ENCODE measurements at places on chromosomes 12 and 14.

DNA sequence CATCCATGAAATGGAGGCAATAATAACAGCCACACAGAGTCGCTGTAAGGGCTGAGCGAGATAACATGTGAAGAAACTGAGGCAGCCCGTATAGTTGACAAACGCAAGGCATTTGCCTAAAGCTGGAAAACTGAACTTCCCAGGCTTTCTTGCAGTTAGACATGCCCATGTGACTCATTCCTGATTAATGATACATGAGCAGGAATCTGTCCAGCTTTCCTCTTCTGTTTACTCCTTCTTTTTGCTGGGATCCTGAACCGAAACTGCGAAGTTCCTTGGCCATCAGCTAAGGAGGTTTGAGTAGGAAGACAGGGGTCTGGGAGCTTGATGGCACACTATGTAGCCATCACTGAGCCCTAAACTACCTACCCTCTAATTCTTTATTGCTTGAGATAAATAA, 52.2 kb downstream of the ST8SIA1 start:
- no peak for DNase-seq

DNA sequence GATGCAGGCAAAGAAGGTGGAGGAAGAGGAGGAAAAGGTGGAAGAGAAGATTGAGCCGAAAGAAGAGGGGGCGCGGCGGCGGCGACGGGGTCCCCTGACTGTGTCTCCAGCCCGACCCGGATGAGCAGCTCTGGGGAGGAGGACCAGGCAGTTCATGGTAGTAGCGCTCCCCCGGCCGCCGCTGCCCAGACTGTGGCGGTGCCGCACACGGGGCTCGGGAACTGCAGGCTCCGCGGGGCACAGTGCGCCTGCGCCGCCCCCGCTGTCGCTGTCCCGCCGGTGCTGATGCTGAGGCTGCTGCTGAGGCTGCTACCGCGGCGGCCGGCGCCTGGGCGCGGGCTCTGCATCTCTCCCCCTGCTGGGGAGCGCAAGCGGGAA, at the start of gene KCNH5:
Gene KCNH5 (minus strand): TSS at position 225 of the 378 bp plus-strand sequence. CDS start 272 bp downstream, outside the sequence.
- DNase-seq: no peak

DNA sequence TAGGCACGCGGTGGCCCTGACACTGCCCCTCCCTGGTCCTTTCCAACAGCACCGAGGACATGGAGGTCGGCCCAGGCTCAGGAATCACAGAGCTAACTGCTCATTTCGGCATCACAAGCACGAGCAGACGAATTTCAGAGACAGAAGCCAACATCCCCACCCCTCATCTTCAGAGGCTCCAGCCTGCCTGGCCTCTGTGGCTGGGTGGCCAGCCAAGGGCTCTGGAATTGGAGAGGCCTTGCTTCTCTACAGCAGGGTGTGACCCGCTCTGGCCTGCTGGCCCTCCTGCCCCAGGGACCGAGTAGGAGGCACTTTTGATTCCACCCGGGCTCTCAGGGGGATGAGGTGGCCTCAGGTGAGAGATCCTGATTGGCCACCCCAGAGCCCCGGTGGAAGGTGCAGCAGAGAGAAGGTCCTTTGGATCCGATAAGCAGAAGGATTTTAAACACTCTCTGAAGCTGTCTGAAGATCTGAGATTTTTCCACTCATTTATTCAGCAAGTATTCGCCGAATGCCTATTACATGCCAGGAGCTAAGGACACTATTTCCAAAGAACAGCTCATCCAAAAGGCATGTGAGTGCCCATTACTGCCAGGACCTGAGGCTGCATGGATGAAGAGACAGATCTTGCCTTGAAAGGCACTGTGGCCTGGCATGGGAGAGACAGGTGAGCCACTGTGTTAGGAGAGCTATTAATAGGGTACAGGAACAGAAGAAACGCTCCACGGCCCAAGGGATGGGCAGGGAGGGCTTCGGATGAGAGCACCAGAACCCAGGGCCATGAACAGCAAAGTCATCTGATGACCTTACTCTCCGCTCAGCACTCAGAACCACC, 10.2 kb downstream of the BAG5 start:
- no peak for DNase-seq

DNA sequence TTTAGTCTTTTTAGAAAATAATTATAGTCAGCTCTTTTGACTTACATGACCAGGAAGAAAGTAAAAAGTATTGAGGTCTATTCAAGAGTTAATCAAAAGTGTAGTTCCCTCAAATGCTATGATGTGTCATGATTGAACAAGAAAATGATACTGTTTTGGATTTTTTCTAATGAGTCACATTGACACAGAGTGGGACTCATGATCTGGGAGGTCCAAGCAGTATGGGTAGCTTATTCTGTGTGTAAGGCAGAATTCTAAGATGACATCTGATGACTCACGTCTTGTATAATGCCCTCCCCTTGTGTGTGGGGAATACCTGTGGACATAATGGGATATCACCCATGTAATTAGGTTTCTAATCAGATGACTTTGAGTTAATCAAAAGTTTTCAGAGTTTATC, 178.1 kb upstream of the DDHD1 start:
- DNase-seq: no peak
